ENCODE measurements at places on chromosomes 11 and 22. TPM values are rescaled to one million over a fixed set of nuclear protein-coding genes. Genes with fewer than 3 reads are reported as not detected.

GRCh38 chr11:90512846-90513245 lies 290.0 kb upstream of the CHORDC1 start:
- no peak for DNase-seq

The KCNQ1 gene
- 0.83 TPM for total RNA-seq

GRCh38 chr11:17066691-17067090 lies 10.8 kb downstream of the RPS13 start:
- DNase-seq: no peak

DNA sequence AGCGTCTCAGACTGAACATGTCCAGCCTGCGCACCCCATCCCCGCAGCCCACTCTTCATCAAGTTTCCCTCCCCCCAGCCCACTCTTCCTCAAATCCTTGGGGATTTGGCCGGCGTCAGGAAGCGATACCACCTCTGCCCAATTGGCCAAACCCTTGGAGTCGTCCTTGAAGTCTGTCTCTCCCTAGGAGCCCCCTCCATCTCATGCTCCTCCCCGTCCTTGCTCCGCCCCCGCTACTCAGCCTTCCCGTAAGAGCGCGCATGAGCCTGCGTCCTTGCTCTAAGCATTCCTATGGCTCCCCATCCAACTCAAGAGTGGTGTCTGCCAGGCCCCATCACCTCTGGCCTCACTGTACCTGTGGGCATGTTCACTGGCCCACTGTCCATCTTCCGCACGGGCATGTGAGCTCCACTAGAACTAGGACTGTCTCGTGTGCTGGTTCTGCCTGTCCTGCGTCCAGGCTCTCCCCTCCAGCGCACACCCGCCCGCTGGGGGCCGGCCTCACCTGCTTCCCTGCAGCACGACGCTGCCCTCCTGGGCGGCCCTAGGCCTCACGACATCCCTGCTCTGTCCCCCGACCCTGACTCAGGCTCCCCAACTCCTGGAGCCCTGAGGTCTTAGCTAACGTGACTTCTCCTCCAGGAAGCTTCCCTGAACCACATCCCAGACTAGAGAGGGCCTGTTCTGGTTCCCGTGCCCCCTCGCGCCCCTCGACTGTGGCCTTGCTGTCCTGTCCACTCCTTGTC lies 30.5 kb upstream of the TTLL12 start:
- no peak for DNase-seq

The OR5P2 gene
- 11.3 TPM for total RNA-seq

DNA sequence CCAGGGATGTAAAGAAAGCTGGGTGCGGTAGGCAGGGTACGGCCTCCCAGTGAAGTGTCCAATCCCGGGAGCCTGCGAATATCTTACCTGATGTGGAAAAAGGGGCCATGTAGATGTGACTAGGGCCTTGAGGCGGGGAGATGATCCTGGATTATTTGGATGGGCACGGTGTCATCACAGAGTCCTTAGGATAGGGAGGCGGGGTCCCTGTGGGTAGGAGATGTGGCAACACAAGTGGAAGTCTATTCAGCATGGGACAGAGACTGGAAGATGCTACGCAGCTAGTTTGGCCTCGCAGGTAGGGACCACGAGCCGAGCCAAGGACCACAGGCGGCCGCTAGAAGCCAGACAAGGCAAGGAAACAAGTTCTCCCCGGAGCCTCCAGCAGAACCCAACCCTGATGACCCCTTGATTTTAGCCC lies 46.4 kb upstream of the SHANK2 start:
- DNase-seq: no peak

The GLB1L2 gene
- total RNA-seq: 1.0 TPM

DNA sequence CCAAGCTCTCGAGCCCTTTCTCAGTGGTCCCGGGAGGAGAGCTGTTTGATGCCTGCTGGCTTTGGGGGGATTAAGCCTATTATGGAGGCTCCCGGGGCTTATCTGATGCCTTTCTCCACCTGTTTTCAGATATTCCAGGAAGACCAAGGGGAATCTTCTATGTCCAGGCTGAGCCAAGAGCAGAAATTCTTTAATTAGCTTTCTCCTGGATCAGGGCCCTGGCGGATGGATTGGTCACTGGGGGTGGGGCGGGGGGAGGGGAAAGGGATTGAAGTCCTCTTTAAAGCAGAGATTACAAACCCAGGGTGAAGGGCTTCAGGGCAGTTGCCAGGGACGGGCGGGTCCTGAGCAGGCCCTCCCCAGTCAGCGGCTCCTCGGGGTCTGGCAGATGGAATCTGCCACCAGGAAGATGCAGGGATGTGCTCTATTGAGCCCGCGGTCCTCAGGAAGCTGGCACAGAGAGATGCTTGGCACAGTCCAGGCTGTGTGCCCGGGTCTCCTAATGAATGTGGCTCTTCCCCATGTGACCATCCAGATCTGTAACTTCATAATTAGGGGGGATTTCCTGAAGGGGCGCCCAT lies 33.6 kb downstream of the MACROD1 start:
- DNase-seq: no peak

The MUC6 gene
- under 0.01 TPM for total RNA-seq

- no peak for DNase-seq
These were observed 9.4 kb upstream of the PLAAT3 start for GRCh38 chr11:63623513-63624140.

DNA sequence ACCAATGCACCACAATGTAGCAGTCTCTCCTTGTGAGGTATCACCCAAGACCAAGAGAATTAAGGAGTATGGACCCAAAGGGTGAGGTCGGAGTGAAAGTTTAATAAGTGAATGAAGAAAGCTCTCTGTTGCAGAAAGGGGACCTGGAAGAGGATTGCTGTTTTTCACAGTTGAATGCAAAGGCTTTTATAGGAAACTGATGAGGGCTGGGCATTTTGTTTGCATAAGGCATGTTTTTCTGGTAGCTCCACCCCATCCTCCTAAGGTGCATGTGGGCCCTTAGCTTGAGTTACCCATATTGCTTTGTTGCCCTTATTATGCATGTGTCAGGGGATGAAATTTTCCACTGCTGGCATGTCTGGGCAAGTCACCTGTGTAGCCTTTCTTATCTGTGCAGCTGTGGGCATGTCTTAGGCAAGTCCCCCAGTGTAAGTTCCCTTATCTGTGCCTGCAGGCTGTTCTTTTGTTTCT lies 64.7 kb downstream of the BDNF start:
- DNase-seq: no peak

GRCh38 chr11:124791626-124792341 lies 8.4 kb downstream of the MSANTD2 start:
- DNase-seq: no peak

The ACRV1 gene
- not detected for total RNA-seq

DNA sequence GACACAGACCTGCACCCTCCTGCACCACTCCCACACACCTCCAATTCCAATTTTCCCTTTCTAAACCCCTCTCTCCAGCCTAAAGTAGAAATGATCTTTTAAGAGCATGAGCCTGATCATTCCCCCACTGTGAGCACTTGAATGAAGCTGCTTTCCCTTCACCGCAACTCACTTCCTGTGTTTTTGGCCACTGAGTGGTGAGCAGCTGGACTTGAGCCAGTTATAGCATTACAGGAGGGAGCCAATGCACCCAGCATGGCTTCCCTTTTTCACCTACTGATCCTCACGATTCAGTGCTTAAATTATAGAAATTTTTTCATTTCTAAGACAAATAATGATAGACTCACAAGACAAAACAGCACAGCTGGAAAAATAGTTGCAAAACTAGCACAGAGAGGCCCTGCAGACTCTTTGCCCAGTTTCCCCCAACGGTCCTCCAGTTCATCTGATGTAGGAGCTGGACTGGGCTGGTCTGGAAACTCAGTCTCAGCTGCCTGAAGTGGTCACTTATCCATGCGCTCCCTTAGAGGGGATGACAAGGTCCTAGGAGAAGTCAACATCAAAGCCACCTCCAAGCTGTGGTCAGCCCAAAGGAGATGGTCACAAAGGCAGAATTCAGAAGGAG lies 9.7 kb upstream of the APOL4 start:
- no peak for DNase-seq

The IGLL1 gene
- total RNA-seq: not detected

GRCh38 chr22:21591695-21592094 lies 24.2 kb downstream of the UBE2L3 start:
- no peak for DNase-seq

- peak; percentile 44 for DNase-seq
These were observed 499 bp downstream of the ATL3 start for GRCh38 chr11:63670433-63671321.

The INS gene
- not detected for total RNA-seq

Data from mammary epithelial cell (primary cell).